SK-N-DZ (cell line): ENCODE measurements at places on chromosomes 5 and 9.

GRCh38 chr5:116585227-116585626 is 10.6 kb upstream of the SEMA6A start:
- DNase-seq: no peak

DNA sequence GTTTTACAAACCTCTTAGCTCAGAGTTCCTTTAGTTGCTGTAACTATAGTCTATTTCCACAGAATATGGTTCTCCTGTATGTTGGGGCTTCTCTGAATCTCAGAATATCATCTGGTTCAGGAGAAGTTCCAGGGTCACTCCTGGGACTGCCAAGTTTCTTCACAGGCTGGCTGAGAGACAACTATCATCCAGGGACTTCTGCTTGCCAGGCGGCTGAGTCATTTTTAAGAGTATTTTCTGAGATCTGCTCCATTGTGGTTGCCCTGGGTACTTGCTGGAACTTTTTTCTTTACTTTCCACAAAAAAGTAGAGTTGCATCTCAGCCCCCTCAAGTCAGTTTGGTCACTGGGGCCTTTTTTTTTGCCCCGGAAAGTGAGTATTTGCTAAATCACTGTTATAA is 566.5 kb downstream of the LRRC70 start:
- DNase-seq: no peak

GRCh38 chr9:112548836-112549595 is 62.4 kb downstream of the KIAA1958 start:
- DNase-seq: no peak

GRCh38 chr5:73822278-73822988 is 196.4 kb downstream of the ARHGEF28 start:
- DNase-seq: no peak

- DNase-seq: no peak
These were observed 11.1 kb upstream of the SHOC1 start for GRCh38 chr9:111805830-111806241.

- DNase-seq: no peak
These were observed 22.8 kb upstream of the TCF7 start for GRCh38 chr5:134091626-134092121.
